CD4-positive, alpha-beta T cell (primary cell): ENCODE measurements at places on chromosomes 13 and 19. TPM values are rescaled to one million over a fixed set of nuclear protein-coding genes. Genes with fewer than 3 reads are reported as not detected.

GRCh38 chr19:33306191-33306590, 3.9 kb upstream of the CEBPA start:
- H3K27ac ChIP-seq, result no peak overlapping the region
- H3K4me3 ChIP-seq, result no peak overlapping the region
- peaks cover 7% of the 10 kb centered on the region for H3K27me3 ChIP-seq
- DNase-seq, result no peak
- peaks cover 16% of the 10 kb centered on the region for H3K4me1 ChIP-seq
- no peaks in the 10 kb centered on the region for H3K36me3 ChIP-seq

The SIGLEC5 gene
- total RNA-seq, result not detected

The TICAM1 gene
- 14.7 TPM for total RNA-seq

DNA sequence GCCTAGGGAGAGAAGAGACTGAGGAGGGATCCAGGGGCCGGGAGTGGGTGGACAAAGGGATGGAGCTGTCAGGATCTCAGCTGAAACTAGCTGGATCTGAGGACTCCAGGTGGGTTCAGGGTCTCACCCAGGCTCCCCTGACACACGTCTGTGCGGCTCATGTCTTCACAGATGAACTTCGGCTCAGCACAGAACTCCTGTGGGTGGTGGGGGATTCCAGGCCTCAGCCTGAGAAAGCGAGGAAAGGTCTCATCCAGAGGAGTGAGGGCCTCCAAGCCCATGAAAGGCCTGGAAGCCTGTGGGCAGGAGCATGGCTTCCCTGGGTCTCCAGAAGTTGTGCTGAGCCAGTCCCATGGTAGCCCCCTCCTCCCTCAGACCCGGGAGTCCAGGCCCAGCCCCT, 1.4 kb downstream of the CAPN12 start:
- H3K4me1 ChIP-seq, result peaks cover 26% of the 10 kb centered on the region
- no peak overlapping the region for H3K27ac ChIP-seq
- H3K36me3 ChIP-seq, result no peaks in the 10 kb centered on the region
- no peak for DNase-seq
- no peaks in the 10 kb centered on the region for H3K27me3 ChIP-seq

The ZFR2 gene
- 0.73 TPM for total RNA-seq
